ENCODE measurements at places on chromosomes 16 and 17. TPM values are rescaled to one million over a fixed set of nuclear protein-coding genes. Genes with fewer than 3 reads are reported as not detected.

DNA sequence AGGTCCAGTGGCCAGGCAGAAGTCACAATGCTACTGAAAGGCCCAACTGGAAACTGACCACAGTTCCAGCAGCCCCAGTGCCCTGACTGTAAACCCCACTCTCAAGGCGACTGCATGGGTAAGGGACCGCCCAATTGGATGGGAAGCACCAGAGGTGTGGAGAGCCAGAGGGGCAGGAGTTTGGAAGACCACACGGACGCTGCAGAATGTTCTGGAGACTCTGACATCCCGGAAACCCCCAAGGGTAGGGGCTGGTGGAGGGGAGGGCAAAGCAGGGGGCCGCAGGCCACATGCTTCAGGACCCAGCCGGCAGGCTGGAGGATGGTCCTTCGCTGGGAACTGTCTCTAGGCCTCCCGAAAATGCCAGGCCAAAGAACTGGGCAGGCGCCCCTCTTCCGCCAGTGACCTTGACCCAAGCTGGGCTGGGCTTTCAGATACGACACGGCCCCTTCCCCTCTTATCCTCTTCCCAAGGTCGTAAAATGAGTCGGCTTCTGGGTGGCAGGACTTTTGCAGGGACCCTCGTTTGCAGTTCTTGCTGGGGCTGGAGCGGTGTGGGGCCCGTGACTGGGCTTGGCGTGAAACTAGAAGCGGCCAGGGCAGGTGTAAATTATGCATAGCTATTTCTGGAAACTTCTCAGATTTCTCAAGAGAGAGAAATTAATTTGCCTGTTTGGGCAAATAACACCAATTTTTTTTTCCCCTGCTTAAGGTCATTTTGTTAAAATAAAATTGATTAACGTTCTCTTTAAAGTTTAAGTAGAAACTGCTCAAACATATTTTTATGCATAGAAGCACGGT is 110.2 kb downstream of the C16orf78 start:
- DNase-seq: no peak

DNA sequence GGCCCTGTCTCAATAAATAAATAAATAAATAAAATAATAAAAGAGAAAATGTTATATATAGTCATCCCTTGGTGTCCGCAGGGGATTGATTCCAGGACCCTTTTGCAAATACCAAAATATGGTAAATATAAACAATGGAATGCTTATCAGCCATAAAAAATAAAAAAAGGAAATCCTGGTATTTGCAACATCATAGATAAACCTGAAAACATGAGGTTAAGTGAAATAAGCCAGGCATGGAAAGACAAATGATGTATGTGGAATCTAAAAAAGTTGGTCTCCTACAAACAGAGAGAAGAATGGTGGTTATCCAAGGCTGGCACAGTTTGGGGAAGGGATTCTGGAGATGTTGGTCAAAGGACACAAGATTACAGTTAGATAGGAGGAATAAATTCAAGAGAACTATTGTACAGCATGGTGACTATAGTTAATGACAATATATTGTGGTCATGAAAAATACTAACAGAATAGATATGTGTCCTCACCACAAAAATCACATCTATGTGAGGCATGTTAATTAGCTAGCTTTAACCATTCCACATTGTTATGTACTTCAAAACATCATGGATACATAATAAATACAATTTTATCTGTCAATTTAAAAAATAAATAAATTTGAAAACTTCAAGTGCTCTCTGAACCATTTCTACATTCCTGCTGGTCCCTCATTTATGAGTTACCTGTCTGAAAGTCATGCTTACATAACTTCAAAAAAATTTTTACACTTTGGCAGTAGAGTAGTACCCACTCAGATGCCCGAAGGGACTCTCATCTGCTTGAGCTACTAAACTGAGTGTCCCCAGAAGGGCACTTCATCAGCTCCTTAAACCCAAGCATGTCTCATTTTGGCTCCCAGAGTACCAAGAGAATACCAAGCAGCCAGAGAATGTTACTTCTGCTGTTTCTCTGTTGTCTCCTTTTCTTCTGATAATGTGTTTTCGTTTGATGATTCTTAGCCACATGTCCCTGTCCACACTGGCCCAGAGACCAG is 26.6 kb downstream of the N4BP1 start:
- no peak for DNase-seq

- no peak for DNase-seq
These were observed 62.0 kb upstream of the AMZ2 start for GRCh38 chr17:68185820-68186219.

- DNase-seq: peak; percentile 23
These were observed 15.7 kb downstream of the ADCY7 start for GRCh38 chr16:50282010-50282538.

RAB11FIP4 gene
- 0.39 TPM for polyA plus RNA-seq

GRCh38 chr16:55390630-55391237 is 66.7 kb downstream of the IRX6 start:
- DNase-seq: no peak

TMEM88 gene
- polyA plus RNA-seq: 28.0 TPM

DNA sequence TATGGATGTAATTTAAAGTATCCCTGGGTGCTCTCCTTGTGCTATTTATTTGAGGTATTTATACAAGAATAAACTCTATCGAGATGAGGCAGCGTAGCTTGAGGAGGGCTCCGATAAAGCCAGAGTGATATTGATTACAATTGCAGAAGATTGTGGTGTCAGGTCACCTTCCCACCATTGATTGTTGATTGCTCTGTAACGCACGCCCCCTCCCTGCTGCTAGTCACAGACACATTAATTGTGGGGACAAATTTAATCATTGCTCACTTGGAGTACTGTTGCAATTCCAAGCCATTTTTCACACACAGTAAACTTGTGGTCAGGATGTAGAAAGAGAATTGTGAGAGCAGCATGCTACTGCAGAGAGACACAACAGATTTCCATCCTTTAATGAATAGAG is 75.4 kb downstream of the IRX3 start:
- no peak for DNase-seq

- DNase-seq: no peak
These were observed 14.3 kb downstream of the CNOT1 start for GRCh38 chr16:58615280-58615679.

DNA sequence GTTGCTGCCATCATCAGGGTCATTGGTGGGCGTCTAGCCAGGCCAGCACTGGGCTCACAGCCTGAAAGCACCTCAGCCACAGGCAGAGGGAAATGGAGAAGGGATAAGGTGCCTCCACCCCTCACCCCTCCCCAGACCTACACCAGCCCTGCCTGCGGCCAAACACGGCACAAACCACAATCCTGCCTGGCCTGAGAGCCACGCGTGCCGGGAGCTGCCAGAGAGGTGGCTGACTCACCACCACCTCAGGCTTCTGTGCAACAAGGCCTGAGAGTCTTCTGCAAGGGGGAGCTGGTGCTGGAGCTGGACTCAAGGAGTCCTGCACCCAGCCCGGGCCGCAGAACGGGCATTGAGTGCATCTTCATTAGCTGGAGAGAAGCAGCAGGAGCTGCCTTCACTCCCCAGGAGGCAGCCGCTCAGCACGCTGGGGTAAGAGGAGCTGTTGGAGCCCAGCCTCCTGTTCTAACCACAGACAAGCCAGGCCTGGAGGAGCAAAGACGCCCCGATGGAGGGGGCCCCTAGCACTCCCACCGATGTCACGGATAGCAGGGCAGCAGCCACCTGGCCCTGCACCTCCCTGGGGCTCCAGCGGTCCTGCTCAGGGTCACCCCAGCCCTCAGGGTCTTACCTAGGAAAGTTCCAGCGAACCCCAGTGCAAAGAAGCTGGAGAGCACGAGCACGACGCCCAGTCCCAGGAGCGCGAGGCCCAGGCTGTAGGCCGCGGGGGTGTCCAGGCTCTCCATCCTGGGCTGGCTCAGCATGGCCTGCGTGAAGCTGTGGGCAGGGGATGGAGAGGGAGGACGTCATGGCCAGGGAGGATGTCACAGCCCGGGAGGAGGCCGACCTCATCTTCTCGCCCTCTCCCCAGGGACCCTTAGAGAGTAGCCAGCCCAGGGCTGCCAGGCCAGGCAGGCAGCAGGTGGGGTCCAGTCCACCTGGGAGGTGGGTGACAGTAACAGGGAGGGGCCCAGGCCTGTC is 16.0 kb upstream of the RASD1 start:
- DNase-seq: no peak

KRT27 gene
- not detected for polyA plus RNA-seq

DNA sequence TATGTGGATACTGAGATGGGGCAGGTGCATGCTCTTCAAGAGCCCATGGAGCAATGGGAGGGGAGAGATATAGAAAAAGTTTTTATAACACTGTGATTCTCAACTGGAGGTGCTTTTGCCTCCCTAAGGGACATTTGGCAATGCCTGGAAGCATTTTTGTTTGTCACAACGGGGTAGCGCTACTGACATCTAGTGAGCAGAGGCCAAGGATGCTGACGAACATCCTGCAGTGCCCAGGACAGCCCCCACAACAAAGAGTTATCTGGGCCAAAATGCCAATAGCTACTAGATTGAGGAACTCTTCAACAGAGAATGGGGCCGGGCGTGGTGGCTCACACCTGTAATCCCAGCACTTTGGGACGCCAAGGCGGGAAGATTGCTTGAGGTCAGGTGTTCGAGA is 67.2 kb upstream of the CLEC3A start:
- DNase-seq: no peak

MGRN1 gene
- polyA plus RNA-seq: 38.3 TPM

UTS2R gene
- polyA plus RNA-seq: 2.3 TPM

GRCh38 chr17:39277110-39277509 is 51.4 kb upstream of the STAC2 start:
- no peak for DNase-seq

DNA sequence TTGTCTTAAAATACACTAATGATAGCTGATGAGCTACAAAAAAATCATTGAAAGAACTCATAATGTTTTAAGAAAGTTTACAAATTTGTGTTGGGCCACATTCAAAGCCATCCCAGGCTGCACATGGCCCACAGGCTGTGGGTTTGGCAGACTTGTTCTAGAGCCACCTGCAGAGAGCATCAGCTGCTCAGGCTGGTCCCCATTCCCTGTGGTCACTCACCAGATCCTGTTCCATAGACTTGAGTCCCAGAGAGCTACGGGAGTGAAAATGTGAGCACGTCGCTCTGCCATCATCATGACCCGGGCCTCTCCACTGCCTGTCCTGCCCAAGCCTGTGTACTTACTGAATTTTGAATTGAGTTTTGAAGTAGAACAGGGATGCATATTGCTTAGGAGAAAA is 6.9 kb downstream of the SLC26A11 start:
- no peak for DNase-seq

- DNase-seq: no peak
These were observed 175.7 kb downstream of the PARN start for GRCh38 chr16:14454391-14454790.

LPO gene
- polyA plus RNA-seq: 0.29 TPM

GRCh38 chr17:44123356-44124117 is at the start of gene HDAC5:
TSS of gene HDAC5 (minus strand) at chr17:44123641. CDS start at chr17:44117515, 6,126 bp downstream.
- DNase-seq: peak; percentile 97

RFWD3 gene
- polyA plus RNA-seq: 11.1 TPM

- no peak for DNase-seq
These were observed 101.4 kb downstream of the PITPNC1 start for GRCh38 chr17:67478401-67479041.

DNA sequence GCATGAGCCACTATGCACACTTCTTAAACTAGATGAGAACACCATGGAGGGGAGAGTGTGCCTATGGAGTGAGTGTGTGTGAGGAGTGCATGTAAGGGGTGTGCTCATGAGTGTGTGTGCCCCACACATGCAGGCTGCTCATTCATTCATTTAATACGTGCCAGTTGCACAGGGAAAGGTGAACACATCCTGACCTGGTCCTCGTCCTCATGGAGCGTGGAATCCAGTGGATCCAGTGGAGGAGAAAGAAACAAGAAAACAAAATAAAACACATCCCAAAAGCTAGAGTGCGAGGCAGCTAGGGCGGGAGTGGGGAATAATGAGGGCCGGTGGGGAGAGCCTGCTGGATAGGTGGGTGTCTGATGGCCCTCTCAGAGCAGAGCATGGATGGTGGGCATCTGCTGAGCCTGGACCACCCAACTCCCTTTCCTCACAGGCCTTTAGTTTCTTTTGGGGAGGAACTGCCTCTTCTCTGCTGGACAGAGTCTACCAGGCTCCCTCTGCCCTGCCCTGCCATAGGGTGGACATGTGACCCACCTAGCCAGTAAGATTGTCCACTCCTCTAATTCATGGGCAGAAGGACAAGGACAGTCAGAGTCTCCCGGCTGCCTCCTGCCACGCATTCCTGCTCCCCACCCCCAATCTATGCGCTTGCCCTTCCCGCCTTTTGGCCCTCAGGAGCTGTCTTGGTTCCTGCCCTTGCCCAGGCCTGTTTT is 204.3 kb downstream of the RAB11FIP4 start:
- DNase-seq: no peak

- DNase-seq: no peak
These were observed 40.4 kb downstream of the WSCD1 start for GRCh38 chr17:6110592-6110991.

GRCh38 chr16:28010671-28011070 is 52.8 kb downstream of the GSG1L start:
- peak; percentile 9 for DNase-seq

GAS2L2 gene
- polyA plus RNA-seq: not detected

- DNase-seq: no peak
These were observed 824 bp upstream of the FBXL16 start for GRCh38 chr16:706189-707061.

- DNase-seq: peak; percentile 45
These were observed 32.1 kb downstream of the IST1 start for GRCh38 chr16:71927383-71927782.

GRCh38 chr17:45403906-45404490 is 28.7 kb downstream of the ARHGAP27 start:
- no peak for DNase-seq

KREMEN2 gene
- 14.5 TPM for polyA plus RNA-seq

DNA sequence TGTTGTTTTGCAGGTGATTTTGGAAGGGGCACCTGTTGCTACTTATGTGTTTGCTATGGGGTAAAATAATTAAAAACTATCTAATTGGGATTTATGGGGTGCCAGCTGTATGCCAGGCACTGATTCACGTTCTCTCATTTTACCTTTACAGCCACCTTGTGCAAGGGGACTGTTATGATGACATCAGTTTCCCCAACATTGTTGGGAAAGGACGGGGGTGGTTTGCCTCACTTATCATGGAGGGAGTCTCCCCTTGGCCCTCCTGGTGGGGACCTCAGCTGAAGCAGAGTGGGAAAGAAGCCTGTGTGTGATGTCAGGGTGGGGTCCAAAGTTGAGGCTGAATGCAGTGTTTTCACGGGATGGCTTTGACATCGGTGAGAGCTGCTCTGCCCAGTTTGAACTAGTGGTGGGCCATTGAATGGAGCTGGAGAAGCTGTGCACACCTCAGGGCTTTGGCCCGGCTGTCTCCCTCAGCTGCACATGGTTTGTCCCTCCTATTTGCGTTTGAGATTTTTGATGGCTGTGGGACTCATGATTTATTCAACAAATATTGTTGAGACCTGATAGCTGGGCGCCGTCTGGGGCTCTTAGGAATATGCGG is 36.1 kb downstream of the CMIP start:
- no peak for DNase-seq

DNA sequence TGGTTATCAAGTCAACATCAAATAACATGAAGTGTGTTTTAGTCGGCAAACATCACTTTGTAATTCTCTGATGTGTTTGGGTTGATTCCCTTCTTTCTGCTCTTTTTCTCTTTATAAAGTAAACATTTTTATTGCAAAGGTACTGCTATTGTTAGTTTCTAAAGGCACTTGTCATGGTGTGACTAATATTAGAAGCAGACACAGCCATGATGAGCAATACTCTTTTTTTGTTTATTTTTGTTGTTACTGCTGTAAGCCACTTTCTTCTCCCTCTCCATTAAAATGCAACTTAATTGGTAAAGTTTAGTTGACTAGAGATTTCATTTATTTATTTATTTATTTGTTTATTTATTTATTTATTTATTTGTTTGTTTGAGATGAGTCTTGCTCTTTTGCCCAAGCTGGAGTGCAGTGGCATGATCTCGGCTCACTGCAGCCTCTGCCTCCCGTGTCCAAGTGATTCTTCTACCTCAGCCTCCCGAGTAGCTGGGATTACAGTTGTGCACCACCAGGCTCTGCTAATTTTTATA is 424.7 kb downstream of the WWOX start:
- no peak for DNase-seq

CLN3 gene
- polyA plus RNA-seq: 14.3 TPM

CDIP1 gene
- 43.5 TPM for polyA plus RNA-seq
